CD4-positive, alpha-beta T cell treated with Interleukin-10 for 1 hour (primary cell): ENCODE measurements at places on chromosomes 12 and 14.

DNA sequence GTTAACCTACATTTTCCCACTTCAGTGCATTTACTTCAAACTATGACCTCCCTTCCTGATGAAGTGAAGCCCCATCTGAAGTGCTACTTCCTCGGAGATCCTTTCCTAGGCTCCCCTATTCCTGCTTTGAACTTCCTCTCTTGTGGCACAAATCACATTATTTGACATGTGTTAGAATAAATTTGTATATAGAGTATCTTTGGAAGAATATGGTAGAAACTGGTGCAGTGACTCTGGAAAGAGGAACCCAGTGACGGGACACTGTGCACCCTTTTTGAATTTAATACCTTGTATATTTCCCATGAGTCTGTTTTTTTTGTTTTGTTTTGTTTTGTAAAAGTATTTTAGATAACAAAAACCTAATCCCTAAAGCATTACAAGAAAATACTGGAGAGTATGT lies 66.4 kb upstream of the SRSF5 start:
- DNase-seq, result no peak

DNA sequence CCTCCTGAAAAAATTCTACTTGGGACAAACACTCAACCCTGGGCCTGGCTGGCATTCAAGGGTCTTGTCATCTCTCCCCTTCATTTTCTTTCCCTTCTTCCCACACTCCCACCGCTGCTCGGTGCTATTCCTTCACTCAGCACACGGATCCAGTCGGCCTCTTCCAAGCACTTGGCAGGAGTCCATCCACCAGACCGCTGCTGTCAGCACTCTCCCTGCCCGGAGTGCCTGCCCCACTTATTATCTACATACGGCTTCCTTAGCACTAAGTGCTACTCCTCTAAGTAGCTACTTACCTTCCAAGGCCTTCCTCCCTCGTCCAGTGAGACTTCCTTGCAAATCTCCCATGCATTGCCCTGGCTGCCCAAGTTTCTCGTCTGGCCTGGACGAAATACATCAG lies 29.8 kb downstream of the CALM1 start:
- DNase-seq, result no peak

DNA sequence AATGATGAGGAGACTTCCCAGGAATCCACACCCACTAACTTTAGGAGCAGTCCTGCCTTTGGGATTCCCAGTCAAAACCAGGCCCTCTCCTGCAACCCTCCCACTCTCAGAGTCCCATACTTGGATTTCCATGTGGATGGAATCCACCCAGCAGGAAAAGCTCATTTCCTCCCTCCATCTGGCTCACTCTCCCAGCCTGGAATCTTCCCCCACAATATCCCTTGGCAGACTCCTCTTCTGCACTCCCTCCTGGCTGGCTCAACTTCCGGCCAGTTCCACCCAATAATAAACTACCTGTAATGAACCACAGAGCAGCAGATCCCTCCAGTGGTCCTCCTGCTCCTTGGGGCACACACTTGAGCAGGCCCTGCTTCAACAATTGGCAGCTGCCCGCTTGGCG lies 102.8 kb upstream of the EGLN3 start:
- no peak for DNase-seq

GRCh38 chr14:32350020-32350419 lies 20.9 kb downstream of the AKAP6 start:
- DNase-seq, result no peak

DNA sequence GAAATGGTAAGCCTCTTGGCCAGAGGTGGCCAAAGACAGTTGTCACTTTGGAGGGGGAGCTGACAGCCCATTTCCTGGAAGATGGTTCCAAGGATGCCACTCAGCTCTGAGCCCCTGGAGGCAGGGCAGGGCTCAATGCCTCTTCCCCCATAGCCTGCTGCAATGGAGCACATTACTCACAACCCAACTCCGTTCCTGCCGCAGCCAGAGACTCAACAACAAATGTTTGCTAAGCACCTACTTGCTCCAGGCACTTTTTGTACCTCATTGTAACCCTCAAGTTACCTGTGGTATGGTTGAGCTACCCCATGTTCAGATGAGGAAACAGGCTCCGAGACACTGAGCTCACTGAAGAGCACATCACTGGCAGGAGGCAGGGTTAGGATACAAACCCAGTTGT lies 19.5 kb downstream of the IRF2BPL start:
- no peak for DNase-seq

DNA sequence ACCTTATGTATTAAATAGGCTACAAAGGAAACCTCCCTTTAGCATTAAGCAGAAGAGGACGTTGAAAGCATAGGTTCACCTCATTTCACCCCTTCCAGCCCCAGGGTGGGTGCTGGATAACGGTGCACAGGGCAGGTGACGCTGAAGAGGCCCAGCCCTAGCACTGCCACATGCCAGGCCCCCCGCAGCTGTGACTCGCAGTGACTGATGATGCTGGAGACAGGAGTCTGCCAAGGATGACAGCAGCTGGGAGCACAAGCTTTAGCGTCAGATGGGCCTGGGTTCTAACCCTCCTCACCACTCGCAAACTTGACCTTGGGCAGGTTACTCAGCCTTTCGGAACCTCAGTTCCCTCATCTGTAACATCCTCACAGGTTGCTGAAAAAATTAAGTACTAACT lies 76.7 kb downstream of the TBK1 start:
- no peak for DNase-seq

- DNase-seq, result no peak
These were observed 57.5 kb upstream of the GARIN2 start for GRCh38 chr14:67131691-67132090.

DNA sequence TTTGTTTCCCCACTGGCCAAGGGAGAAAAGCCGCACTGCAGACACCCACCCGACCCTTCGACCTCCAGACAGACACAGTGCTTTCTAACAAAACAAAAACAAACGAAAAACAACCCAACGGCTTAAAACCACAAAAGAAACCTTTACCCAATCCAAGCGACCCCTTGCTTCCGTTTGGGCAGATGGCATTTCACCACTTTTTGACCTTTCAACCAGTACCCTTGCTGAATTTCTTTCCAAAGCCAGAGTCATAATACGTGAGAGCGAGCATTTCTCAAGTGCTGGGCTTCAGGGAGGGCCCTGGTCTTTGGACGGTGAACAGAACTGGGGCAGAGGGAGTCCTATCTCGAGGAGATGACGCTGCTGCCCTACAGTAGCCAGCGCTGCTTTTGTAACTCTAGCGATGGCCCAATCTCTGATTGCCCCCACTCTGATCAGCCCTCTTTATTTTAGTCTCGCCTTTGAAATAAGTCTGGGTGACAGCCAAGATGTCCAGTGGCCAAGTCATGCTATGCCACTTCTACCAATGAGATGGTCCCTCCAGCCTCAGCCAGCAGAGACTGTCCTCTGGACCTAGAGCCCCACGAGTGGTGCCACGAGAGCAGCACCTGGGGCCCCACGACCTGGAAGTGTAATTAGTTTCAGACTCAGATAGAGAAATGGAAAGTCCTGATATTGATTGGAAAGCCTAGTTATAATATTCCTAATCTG lies 21.9 kb upstream of the ADIPOR2 start:
- DNase-seq, result no peak

DNA sequence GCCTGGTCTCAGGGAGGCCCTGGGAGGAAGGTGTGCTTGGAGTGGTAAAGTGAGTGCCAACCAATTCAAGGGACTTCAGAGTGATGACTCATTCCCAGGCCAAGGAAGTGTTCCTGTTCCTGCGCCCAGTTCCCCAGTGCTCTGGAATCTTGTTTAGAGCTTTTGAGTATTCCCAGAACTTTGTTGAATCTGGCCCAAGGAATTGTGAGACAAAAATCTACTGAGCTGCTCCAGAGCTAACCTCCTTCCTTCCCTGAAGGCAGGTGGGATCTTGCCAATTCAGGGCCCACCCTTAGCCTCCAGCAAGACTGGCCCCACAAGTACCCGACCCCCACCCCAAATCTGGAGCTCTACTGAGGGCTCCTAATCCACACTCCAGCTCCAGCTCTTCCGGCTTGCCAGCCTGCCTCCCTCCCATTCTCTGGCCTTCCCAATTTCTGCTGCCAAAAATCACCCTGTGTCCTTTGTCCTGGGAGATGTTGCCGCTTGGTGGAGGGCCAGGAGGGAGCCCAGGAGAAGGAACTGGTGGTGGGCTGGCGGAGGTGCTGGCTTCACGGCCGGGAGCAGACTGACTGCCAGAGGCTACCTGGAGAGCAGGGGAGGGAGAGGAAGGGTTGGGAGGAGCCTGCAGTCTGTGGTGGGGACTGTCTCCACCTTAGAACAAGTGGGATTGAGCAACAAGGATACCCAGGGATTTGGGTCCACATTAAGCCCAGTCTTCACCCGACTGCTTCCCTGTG lies 2.0 kb upstream of the ATN1 start:
- no peak for DNase-seq

GRCh38 chr12:46299851-46300250 lies 31.0 kb upstream of the SLC38A1 start:
- no peak for DNase-seq

DNA sequence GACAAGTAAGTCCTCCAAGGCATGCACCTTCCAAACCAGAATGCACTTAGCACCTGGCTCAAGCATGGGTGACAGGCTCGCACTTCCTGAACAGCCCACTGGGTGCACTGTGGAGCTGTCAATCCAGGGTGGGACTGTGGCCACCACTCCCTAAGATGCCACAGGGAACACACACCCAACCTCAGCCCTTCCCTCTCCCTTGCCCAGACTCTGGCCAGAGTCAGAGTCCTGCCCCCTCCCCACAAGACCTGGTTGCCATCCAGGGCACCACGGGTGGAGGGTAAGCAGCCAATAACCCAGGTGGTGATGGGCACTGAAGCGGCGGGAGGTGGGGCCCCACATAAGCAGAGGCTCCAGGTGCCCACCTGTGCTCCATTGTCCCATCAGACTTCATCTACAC lies 160.6 kb downstream of the MYRFL start:
- DNase-seq, result no peak

- DNase-seq, result no peak
These were observed 23.0 kb downstream of the KCNJ8 start for GRCh38 chr12:21751517-21751916.

GRCh38 chr14:61515436-61516117 lies 179.7 kb upstream of the HIF1A start:
- no peak for DNase-seq

DNA sequence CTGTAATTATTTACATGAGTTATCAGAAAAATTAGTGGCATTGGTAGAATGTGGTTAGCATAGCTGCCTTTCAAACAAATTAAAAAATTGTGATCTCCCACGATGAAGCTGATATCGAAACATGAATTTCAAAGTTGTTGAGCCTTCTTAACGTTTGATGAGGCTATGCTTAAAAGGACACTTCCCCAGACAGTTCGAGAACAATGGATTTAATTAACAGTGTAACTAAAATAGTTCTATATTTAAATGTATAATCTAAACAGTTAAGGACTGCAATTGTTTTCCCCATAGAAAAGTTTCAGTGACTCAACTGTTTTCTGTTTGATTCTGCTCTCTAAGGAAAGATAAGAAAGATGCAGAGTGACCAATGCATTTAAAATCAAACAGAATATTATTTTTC lies 1.6 kb downstream of the CLEC2B start:
- DNase-seq, result no peak

DNA sequence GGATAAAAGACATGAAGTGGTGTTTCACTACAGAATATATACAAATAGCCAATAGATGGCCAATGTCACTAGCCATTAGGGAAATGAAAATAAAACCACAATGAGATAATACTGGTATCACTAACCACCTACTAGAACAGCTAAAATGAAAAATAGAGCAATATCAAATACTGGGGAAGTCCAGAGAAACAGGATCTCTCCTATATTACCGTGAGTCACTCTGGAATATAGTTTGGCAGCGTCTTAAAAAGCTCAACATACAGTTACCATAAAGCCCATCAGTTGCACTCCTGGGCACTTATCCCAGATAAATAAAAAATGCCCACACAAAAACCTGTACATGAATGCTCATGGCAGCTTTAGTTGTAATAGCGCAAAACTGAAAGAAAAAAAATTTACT lies 101.7 kb downstream of the TMTC1 start:
- DNase-seq, result no peak

- no peak for DNase-seq
These were observed 65.6 kb downstream of the NUAK1 start for GRCh38 chr12:106073179-106073578.

GRCh38 chr12:5013266-5013730 lies 30.4 kb upstream of the KCNA5 start:
- DNase-seq, result no peak

GRCh38 chr12:98475565-98475908 lies 39.9 kb upstream of the TMPO start:
- DNase-seq, result no peak

- no peak for DNase-seq
These were observed 14.8 kb upstream of the LRTM2 start for GRCh38 chr12:1805441-1806081.

GRCh38 chr12:64451687-64452558 lies at the start of gene TBK1:
Gene TBK1, plus strand, starts transcription at chr12:64452120. Its CDS starts 3,751 bp downstream, at chr12:64455871.
- peak; percentile 70 for DNase-seq

- no peak for DNase-seq
These were observed 288.4 kb downstream of the CACNA1C start for GRCh38 chr12:2341051-2341751.

DNA sequence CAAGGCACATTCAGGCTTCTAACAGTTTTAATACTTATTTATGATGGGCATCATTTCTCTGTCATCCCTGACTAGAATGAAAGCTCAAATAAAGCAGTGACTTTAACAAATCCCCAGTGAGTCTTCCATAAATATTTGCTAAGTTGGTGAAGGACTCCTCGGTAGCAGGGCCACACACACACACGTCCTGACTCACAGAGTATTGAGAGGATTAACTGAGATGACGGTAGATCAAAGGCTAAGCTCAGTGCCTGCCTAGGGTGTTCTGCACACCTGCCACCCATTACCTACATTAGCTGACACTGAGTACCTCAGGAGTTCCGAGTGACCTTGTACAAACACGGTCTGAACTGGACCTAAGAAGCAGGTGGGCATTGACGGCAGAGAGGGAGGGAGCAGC lies 197.3 kb upstream of the SFSWAP start:
- no peak for DNase-seq

DNA sequence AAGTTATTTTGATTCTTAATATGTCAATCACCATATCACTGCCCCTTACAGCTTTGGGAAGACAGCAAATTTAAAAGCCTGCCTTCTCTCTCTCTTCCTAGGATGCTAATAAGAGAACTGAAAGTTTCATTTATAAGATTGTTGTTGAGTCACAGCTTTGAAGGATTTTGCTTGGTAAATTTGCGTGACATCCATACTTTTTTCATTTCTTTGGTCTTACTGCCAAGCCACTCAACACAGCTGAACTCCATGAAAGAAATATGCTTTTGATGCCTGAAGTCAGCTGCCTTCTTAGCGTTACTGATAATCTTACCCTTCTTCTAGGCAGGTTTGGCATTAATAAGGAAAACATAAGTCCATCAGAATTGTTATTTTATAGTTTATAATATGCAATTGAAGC lies 155.0 kb downstream of the CRADD start:
- DNase-seq, result no peak

- DNase-seq, result peak; percentile 65
These were observed 1.1 kb downstream of the PHLDA1 start for GRCh38 chr12:76030341-76031080.

GRCh38 chr12:79373896-79374499 lies 316.8 kb downstream of the PAWR start:
- DNase-seq, result no peak

GRCh38 chr14:43898687-43899086 lies 608.4 kb downstream of the FSCB start:
- no peak for DNase-seq
